Left renal cortex interstitium (tissue), 4 donors: ENCODE measurements at places on chromosomes 2 and 18. TPM values are rescaled to one million over a fixed set of nuclear protein-coding genes. Genes with fewer than 3 reads are reported as not detected.

DNA sequence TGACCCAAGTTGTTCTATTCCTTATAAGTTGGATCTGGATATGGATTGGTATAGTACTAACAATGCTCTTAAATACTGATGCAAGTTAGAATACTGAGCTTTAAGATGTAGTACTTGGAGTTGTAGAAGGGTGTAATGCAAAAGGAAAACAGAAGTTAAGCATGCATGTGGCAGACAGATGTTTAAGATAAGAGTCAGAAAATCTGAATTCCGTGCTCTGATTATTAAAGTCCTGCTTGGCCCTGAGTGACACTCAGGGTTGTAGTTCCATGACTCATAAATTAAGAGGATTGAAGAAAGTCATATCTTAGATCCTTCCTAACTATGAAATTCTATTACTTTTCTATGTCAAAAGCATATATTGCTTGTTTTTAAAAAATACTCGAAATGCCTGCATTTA lies 250.6 kb downstream of the RPRM start:
- no peak for DNase-seq

GRCh38 chr2:116669782-116670181 lies 1144.7 kb upstream of the DDX18 start:
- no peak for DNase-seq

GRCh38 chr2:54574107-54574859 lies 118.2 kb downstream of the SPTBN1 start:
- no peak for DNase-seq

- no peak for DNase-seq
Measured at GRCh38 chr2:239626961-239627592, 226.3 kb upstream of the HDAC4 start.

- DNase-seq, result no peak
Measured at GRCh38 chr18:6601241-6601640, 128.3 kb upstream of the ARHGAP28 start.

- DNase-seq, result no peak
Measured at GRCh38 chr18:45551142-45551815, 64.0 kb upstream of the SLC14A2 start.

DNA sequence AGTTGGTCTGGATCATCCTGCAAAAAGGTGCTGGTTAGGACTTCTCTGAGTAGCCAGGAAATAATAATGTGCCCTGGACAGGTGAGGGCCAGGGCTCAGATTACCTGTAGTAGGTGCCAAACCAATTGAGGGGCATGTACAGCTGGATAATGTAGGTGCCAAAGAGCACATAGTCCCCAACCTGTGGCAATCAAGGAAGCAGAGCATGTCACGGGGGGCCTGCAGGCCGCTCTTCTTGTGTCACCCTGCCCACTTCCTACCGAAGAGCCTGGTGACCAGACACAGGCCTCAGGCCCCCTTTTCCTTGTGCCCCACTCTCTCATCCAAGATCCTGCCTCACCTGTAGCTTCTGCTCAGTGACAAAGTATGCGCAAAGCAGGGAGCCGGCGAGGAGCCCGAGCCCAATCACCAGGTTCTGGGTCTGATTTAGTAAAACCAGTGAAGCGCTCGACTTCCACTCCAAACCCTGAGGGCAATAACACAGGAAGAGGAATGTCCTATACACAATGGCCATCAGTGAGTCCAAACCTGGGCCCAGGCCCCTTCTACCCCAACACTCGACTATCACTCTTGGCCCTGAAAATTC lies 5.2 kb downstream of the ABCB6 start:
- DNase-seq, result no peak

DNA sequence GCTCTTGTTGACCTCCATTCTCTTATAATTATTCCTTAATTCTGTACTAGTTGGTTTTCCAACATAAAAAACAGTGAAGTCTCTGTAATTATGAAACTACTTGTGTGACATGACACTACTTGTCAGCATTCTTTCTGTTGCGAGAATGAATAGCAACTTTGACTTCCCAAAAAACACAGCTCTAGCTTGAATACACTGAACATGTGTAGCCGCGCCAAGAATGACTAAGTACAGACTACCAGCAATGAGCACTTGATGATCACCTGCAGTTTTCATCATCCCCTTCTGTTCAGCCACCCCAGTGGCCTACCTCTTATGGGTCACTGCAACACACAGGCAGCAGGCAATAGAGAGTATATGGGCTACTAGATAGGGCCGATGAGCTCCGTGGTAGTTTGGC lies 229.3 kb downstream of the TGIF1 start:
- no peak for DNase-seq

The RASGRP3 gene
- 12.9 TPM for polyA plus RNA-seq

The DSC3 gene
- polyA plus RNA-seq, result 3.5 TPM

The CAVIN2 gene
- 40.6 TPM for polyA plus RNA-seq

The SLC9A4 gene
- 6.9 TPM for polyA plus RNA-seq

The OTOS gene
- 0.24 TPM for polyA plus RNA-seq

The RAPGEF4 gene
- 11.6 TPM for polyA plus RNA-seq
